ENCODE measurements at places on chromosomes 7 and 10.

DNA sequence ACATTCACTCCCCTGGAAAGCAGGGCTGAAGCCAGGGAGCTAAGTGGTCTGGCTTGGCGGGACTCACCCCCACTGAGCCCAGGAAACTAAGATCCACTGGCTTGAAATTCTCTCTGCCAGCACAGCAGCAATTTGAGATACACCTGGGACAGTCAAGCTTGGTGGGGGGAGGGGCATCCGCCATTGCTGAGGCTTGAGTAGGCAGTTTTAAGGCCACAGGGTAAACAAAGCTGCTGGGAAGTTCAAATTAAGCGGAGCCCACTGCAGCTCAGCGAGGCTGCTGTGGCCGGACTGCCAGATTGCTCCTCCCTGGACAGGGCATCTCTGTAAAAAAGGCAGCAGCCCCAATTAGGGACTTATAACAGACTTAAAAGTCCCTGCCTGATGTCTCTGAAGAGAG lies 108.2 kb upstream of the FAM13C start:
- no peak for DNase-seq

DNA sequence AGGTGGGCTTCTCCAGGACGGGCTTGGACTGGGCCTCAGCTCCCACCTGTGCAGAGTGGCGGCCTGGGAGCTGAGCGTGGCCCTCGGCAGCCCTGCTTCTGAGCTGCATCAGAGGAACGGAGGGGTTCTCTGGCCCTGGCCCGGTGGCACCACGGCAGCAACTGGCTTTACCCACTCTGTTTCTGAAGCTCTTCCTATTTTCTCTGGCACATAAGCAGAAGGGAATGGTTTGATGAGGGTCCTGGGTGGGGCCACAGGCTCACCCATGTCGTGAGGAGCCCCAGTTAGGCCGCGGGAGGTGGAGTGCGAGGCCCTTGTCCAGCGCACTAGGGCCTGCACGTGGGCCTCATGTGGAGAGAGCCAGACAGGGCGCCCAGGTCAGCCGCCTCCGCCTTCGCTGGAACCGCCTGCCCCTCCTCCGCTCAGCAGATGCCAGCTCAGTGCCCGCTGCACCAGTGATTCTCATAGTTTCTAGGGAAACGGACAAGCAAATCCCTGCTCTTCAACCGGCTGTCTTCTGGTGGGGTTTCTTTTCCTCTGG lies 284.0 kb downstream of the CELF2 start:
- no peak for DNase-seq

GRCh38 chr10:86258499-86258898 lies 108.1 kb downstream of the GRID1 start:
- no peak for DNase-seq

DNA sequence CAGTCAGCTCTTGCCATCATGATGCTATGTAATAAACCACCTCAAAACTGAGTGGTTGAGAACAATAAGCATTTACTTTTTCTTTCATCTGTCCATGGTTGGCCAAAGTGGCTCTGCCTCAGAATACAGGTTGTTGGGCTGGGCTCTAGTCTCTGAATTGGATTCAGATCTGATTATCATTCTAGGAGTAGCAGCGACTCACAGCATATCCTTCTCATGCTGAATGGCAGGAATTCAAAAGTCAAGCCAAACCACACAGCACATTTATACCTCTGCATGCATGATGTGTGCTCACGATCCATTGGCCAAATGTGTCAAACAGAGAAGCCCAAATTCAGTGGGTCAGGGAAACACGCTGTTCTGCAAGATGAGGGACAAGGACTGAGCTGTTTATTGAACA lies 13.6 kb upstream of the GALNT11 start:
- no peak for DNase-seq

- peak; percentile 42 for DNase-seq
Measured at GRCh38 chr7:87984088-87984487, 50.0 kb downstream of the ADAM22 start.

- DNase-seq: no peak
Measured at GRCh38 chr10:51230887-51231585, 156.7 kb downstream of the PRKG1 start.

DNA sequence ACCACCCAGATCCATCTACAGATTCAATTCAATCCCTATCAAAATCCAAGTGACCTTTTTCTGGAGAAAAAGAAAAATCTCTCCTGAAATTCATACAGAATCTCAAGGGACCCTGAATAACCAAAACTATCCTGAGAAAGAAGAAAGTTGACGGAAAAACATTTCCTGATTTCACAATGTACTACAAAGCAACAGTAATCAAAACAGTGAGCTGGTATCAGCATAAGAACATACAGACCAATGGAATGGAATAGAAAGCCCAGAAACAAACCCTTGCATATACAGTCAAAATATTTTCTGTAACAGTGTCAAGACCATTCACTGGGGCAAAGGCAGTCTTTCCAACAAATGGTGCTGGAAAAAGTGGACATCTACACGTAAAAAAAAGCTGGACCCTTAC lies 89.9 kb downstream of the JMJD1C start:
- no peak for DNase-seq

DNA sequence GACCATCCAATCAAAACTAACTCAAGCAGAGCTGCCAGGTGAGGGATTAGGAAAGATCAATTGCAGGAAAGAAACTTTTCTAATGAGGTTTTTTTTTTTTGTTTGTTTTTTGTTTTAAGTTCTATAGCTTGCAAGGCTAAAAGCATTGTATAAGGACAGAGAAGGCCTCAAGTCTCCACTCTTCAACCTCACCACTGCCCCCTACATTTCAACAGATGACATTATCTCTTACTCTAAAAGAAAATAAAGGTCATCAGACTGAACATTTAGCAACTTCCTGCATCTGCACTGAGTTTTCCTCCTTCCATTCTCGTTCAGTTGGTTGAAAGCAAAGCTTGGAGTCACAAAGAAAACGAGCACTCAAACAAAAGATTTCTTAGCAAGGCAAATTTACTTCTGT lies 45.2 kb upstream of the EXOC4 start:
- DNase-seq: no peak

GRCh38 chr10:52768001-52768532 lies 4.5 kb downstream of the MBL2 start:
- no peak for DNase-seq

DNA sequence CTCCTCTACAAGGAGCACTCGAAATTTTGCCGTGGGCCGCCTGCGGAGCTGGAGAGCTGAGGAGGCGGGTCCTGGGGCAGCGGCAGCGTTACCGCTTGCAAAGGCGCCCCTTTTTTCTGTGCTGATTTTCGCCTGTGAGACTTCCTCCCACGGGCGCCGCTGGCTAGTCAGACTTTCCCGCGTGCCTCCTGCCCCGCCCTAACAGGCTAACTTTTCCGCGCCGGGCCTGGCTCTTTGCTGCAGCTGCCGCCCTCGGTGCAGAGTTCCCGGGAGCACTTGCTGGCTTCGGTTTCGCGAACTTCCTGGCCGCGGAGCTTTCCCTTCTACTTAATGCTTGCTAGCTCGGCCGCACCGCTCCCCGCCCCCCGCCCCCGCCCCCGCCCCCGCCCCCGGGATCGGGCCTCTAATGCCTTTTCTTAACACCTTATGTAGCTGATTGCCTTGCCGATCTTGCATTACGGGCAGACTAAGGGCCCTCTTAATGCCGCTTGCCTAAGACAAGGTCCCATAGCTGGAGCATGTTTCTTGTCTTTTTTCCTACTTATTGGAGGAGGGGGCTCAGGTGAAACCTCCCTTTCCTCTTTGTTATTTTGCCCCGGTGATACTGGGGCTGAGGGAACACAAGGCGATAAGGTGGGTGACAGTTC lies 37.9 kb upstream of the RASGEF1A start:
- DNase-seq: no peak

- DNase-seq: no peak
Measured at GRCh38 chr10:72007246-72007892, 43.2 kb downstream of the CHST3 start.

- no peak for DNase-seq
Measured at GRCh38 chr10:110192552-110192951, 14.9 kb upstream of the MXI1 start.
